ENCODE measurements at places on chromosomes 5 and 9.

DNA sequence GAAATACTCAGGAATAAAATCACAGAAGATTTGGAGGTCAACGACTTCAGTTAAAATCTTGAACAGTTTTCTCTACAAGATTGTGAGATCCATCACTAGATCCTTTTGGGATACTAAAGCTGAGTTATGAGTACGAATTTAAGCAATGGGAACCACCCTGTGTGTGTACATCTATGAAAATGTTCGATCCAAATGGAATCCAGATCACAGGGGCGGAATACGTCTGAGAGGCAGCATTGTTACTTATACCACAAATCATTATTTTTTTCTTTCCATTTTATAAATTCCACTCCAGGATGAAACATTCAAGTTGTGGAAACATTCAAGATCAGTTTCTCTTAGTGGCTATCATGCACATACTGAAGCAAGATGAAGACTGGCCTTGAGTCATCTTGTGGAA, 239.3 kb upstream of the PAPPA start:
- DNase-seq = no peak

GRCh38 chr9:20087481-20087880, 298.6 kb upstream of the SLC24A2 start:
- no peak for DNase-seq

DNA sequence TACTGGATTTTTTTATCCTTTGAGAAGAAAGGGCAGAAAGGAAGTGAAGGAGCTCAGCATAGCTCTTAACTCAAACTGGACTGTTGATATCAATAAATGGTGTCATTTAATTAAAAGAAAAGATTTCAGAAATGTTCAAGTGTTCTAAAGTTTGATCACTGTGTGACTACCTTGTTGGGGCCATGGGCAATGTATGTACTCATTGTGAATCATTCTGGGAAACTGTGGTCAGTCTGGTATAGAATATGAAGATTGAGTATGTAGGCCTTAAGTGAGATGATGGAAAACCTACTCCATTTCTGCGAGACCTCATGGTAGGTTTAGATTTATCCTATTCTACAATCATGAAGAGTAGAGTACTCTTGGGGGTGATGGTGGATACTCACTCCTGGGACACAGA, 164.5 kb upstream of the RGS7BP start:
- DNase-seq = no peak

DNA sequence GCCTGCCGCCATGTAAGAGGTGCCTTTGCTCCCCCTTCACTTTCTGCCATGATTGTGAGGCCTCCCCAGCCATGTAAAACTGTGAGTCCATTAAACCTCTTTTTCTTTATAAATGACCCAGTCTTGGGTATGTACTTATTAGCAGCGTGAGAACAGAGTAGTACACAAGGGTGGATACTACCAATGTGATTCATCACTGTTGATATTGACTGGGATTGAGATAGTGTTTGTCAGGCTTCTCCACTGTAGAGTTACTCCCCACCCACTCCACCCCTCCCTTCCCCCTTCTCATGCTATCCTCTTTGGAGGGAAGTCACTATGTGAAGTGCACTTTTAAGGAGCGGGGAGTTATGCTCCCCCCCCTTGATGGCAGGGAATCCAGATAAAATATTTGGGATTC, 11.4 kb upstream of the CRHBP start:
- no peak for DNase-seq

DNA sequence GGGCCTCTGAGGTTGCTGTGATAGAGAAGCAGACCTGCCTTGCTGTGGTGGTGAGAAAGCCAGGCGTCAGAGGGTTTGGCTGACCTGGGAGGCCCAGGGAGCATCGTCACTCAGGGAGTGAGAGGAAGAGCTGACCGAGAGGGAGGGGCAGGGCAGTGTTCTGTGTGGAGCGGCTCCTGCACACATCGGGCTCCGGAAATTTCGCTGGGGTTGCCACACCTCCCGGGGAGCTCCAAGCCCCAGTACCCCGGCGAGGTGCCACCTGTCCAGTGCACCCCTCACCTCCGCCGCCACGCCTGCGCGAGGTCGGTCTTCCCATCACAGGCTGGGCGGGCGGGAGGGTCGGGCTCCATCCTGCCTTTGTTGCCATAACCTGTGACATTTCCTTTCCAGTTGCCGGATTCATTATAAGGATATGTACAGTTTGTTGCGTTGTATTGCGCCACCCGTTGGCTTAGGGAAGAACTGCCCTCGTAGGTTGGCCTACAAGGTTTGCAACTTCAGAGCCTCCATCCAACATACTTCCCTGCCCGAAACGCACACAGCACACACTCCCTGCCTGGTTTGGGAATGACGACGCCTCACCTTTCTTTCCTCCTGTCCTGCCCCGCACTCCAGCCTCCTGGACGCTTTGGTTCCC, 223.2 kb downstream of the CACNA1B start:
- DNase-seq = no peak

- DNase-seq = no peak
Measured at GRCh38 chr9:137720571-137721110, 101.8 kb downstream of the EHMT1 start.

- DNase-seq = no peak
Measured at GRCh38 chr5:52898961-52899680, 90.0 kb upstream of the ITGA2 start.

All from esophagus squamous epithelium (tissue), 5 donors.